ENCODE measurements at places on chromosomes 12 and 14. TPM values are rescaled to one million over a fixed set of nuclear protein-coding genes. Genes with fewer than 3 reads are reported as not detected.

Gene CLEC4D
- polyA plus RNA-seq: 0.17 TPM

GRCh38 chr12:17691369-17691768 is 398.6 kb downstream of the RERGL start:
- DNase-seq: peak; percentile 4
- H3K36me3 ChIP-seq: no peaks in the 10 kb centered on the region
- no peak overlapping the region for H3K4me3 ChIP-seq
- no peak overlapping the region for H3K27ac ChIP-seq
- H3K27me3 ChIP-seq: no peaks in the 10 kb centered on the region

Gene SERPINA5
- polyA plus RNA-seq: 0.81 TPM

DNA sequence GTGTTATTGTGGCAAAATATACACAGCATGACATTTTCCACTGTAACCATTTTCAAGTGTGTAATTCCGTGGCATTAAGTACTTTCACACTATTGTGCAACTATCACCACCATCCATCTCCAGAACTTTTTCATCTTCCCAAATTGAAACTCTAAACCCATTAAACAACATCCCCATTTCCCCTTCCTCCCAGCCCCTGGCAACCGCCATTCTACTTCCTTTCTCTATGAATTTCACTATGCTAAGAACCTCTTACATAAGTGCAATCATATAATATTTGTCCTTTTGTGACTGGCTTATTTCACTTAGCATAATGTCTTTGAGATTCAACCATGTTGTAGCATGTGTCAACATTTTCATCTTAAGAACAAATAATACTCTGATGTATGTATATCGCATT is 67.8 kb upstream of the PYGL start:
- no peaks in the 10 kb centered on the region for H3K27me3 ChIP-seq
- H3K4me3 ChIP-seq: no peak overlapping the region

DNA sequence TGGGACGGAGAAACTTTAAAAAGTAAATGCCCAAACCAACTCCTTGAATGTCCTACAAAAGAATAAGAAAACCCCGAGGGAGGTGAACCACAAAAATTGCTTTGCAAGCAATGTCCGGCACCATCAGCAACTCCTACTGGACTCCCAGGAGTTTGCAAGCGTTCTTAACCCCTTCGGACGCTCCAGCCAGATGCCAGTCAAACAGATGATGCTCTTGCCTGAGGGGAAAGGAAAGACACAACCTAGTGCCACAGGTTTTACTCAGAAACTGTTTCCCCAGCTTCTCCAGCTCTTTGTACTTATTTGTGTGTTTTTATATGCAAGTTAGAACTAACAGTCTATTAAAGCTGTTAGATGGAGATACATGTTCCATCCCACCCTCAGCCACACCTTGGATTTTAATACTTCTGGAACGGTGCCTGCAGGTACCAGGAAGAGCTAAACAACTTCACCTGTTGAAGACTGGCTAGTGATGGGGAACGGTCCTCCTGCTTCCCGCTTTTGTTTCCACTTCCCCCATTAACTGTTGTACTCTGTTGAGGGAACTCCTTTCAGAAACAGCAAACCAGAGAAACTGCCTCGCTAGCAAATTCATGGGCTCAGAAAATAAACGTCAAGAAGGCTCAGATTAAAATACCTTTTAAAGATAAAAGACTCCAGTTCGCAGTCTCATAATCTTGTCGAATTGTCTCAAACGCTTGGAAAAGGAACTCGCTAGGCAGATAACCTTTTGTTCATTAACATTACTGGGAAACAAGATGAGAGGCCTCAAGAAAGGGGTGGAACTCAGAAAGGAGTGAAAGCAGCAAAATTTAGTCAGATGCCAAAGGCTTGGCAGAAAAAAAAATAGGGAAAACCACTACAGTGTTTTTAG is 1.1 kb upstream of the FERMT2 start:
- peak overlapping the region; percentile 98 for H3K27ac ChIP-seq
- peak; percentile 83 for DNase-seq
- peak overlapping the region; percentile 72 for H3K4me3 ChIP-seq
- no peaks in the 10 kb centered on the region for H3K36me3 ChIP-seq
- no peaks in the 10 kb centered on the region for H3K27me3 ChIP-seq

GRCh38 chr12:94240171-94240570 is 91.8 kb downstream of the PLXNC1 start:
- DNase-seq: no peak
- no peaks in the 10 kb centered on the region for H3K27me3 ChIP-seq
- H3K4me1 ChIP-seq: no peaks in the 10 kb centered on the region
- no peaks in the 10 kb centered on the region for H3K36me3 ChIP-seq
- H3K4me3 ChIP-seq: no peak overlapping the region
- H3K27ac ChIP-seq: no peak overlapping the region

DNA sequence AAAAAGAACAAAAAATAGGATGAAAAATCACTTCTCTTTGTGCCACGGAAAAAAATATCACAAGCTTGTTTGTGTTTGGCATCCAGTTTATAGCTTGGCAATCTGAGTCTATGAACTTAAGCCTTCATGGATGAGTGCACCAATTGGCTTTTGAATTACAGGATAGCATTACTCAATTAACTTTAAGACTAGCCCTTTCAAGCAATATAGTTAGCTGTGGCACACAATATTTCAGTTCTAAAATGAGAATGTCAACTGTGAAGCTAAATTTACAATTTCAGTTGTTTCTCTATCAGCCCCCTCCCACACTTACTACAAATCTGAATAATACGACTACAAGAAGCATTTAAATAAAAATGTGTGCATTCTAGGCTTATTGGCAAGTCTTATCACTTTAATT is 8.3 kb downstream of the RERG start:
- H3K4me1 ChIP-seq: no peaks in the 10 kb centered on the region
- H3K36me3 ChIP-seq: no peaks in the 10 kb centered on the region
- no peaks in the 10 kb centered on the region for H3K27me3 ChIP-seq
- no peak overlapping the region for H3K4me3 ChIP-seq
- no peak for DNase-seq
- H3K27ac ChIP-seq: no peak overlapping the region

- DNase-seq: peak; percentile 21
- H3K27ac ChIP-seq: no peak overlapping the region
- peaks cover 18% of the 10 kb centered on the region for H3K4me1 ChIP-seq
- no peak overlapping the region for H3K4me3 ChIP-seq
- H3K27me3 ChIP-seq: no peaks in the 10 kb centered on the region
- H3K36me3 ChIP-seq: no peaks in the 10 kb centered on the region
Measured at GRCh38 chr12:59431266-59431665, 164.6 kb upstream of the SLC16A7 start.

- DNase-seq: no peak
- H3K27ac ChIP-seq: no peak overlapping the region
- H3K4me3 ChIP-seq: no peak overlapping the region
- H3K4me1 ChIP-seq: no peaks in the 10 kb centered on the region
- H3K36me3 ChIP-seq: no peaks in the 10 kb centered on the region
- no peaks in the 10 kb centered on the region for H3K27me3 ChIP-seq
Measured at GRCh38 chr14:101374373-101375338, 186.6 kb upstream of the DIO3 start.

Gene TAS2R7
- polyA plus RNA-seq: not detected

DNA sequence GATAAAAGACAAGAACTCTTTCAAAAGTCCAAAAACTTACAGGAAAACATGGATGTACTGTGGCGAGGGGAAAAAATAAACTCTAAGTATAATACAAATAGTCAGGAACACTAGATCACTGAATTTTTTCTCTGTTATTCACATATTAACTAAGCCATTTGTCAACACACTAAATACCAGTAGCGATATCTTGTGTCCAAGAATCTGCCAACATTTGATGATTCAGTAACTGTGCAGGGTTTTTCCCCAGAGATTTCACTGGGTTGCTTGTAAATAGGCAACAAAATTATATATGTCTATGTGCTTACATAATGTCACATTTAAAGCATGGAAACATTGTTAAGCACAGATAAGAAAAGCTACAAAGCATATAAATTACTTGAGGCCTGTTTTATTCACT is 205.9 kb downstream of the KIF21A start:
- no peak for DNase-seq
- H3K27me3 ChIP-seq: no peaks in the 10 kb centered on the region
- no peak overlapping the region for H3K27ac ChIP-seq
- no peak overlapping the region for H3K4me3 ChIP-seq
- H3K4me1 ChIP-seq: no peaks in the 10 kb centered on the region
- H3K36me3 ChIP-seq: no peaks in the 10 kb centered on the region

DNA sequence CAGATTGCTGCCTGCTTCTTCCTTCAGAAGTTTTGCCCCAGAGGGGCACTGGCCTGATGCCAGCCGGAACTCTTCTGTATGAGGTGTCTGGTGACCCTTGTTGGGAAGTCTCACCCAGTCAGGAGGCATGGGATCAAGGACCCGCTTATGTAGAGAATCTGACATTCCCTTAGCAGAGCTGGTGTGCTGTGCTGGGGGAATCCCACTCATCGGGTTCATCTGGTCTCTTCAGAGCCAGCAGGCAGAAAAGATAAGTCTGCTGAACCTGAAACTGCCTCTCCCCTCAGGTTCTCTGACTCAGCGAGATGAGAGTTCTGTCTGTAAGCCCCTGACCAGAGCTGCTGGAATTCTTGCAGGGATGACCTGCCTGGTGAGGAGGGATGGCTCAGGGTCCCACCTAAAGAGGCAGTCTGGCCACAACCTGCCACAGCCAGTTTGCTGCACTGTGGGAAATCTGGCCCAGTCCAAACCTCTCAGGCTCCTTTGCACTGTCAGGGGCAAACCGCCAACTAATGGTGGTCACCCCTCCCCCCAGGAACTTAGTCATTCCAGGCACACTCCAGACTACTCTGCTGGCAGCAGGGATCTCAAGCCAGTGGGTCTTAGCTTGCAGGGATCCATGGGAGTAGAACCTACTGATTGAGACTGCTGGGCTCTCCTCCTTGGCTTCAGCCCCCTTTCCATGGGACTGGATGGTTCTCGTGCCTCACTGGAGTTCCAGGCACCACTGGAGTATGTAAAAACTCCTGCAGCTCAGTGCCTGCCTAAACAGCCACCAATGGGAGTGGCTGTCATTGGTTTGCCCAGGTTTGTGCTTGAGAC is 4.1 kb downstream of the CLEC2D start:
- no peak overlapping the region for H3K4me3 ChIP-seq
- no peaks in the 10 kb centered on the region for H3K27me3 ChIP-seq
- H3K36me3 ChIP-seq: no peaks in the 10 kb centered on the region

DNA sequence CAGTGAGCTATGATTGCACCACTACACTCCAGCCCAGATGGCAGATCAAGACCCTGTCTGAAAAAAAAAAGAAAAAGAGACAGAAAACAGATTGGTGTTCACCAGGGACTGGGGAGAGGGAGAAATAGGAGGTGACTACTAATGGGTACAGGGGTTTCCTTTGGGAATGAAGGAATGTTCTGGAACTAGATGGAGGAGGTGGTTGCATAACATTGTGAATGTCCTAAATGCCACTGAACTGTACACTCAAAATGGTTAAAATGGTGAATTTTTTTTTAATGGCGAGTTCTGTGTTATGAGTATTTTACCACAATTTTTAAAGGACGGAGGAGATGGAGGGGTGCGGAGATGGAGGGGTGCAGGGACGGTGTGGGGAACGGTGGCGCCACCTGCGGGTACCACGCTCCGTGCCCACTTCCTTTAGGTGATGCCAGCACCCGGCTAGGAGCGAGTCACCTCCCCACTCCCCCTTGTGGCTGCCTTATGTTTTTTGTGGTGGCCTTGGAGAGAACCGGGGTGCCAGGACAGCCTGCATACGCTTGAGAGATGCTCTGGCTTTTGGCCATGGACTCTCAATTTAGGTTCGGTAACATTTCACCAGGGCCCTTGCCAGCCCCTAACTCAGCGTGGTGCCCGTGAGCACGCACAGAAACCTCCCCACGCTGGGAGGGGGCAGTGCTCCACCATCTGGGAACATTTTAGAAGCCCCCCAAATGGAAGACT is 16.1 kb downstream of the UBC start:
- no peaks in the 10 kb centered on the region for H3K36me3 ChIP-seq
- H3K4me1 ChIP-seq: no peaks in the 10 kb centered on the region
- H3K27me3 ChIP-seq: no peaks in the 10 kb centered on the region
- DNase-seq: peak; percentile 88

Gene DEGS2
- 1.0 TPM for polyA plus RNA-seq

- DNase-seq: no peak
- no peak overlapping the region for H3K4me3 ChIP-seq
- no peaks in the 10 kb centered on the region for H3K36me3 ChIP-seq
- H3K27ac ChIP-seq: no peak overlapping the region
- H3K4me1 ChIP-seq: no peaks in the 10 kb centered on the region
Measured at GRCh38 chr12:105485321-105485910, 154.9 kb downstream of the C12orf75 start.

Gene RDH12
- polyA plus RNA-seq: 1.7 TPM
